CD4-positive, alpha-beta T cell treated with Interleukin-4 for 4 hours (primary cell): ENCODE measurements at places on chromosomes 2 and 18.
A peak's percentile ranks its signal among the peaks of the same experiment; 100 is the strongest.

DNA sequence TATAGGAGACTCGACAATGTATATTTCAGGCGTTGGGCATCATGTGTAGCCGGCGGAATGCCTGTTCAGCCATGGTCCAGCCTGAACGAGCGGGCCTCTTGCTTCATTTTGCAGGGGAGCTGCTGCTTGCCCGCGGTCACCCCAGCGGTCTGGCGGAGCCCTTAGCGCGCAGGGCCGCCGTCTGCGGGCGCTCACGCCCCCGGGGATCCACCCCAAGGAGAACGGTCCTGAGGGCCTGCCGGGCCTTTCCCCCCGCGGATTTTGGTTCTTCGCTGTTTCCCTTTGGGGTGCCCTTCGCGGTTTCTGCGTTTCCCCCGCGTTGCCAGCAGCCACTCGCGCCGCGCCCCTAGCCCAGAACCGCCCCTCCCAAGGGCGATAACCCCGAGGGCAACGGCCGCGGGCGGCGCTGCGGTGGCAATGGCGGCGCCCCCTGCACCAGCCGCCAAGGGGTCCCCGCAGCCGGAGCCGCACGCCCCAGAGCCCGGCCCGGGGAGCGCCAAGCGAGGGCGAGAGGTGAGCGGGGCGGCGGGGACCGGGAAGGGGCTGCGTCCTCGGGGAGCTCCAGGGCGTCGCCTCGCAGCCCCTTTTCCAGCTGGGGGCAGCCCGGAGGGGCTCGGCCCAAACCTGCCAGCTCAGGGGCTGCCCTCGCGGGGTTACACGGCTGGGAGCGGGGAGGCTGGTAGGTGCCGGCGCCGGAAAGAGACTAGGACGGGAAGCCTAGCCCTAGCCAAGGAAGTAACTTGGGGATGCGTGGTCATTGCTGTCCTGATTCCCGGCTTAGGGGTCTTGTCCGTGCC, at the start of gene MFSD2B:
Gene MFSD2B, plus strand, starts transcription at position 406 of the 797 bp plus-strand sequence. Its CDS starts 12 bp downstream, at position 418.
- no peak for DNase-seq

DNA sequence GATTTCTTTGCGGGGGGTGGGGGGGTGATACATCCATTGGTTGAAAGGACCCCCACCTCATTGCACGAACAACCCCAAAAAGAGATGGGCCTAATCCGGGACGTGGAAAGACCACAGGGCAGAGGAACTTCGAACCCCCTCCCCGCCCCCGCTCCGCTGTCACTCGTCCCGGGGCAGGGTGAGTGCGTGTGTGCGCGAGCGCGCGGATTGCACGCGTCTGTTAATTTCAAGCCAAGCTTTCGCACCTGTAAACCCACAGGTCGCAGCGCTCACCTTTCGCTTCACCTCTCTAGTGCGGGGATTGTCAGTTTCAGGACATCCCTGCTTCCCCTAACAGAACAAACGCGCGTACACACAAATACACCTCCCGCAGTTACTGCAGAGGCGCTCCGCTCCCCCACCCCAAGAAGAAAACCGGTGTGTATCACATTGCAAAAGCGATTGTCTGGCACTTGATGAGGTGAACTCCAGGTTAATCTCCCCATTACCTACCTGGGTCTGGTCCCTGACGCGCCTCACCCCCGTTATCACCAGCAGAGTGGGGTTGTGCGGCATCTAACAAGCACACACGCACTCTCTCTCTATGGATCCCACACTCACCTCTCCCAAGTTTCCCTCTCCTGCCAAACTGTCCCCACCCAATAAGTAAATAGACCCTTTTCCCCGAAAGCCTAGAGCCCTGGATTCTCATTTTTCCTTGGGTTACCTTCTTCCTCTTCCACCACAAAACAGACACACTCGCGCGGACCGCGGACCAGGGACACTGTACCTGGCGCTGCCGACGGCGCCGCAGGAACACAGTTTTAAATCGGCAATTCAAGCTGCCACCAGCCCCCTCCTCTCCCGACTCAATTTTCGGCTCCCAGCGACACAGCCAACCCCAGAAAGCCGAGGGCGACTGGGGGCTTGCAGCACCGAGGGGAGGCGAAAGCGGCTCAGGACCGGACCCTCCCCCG, 1.0 kb downstream of the CYP26B1 start:
- DNase-seq, result no peak

- no peak for DNase-seq
Measured at GRCh38 chr2:51695531-51695930, 663.6 kb upstream of the NRXN1 start.

DNA sequence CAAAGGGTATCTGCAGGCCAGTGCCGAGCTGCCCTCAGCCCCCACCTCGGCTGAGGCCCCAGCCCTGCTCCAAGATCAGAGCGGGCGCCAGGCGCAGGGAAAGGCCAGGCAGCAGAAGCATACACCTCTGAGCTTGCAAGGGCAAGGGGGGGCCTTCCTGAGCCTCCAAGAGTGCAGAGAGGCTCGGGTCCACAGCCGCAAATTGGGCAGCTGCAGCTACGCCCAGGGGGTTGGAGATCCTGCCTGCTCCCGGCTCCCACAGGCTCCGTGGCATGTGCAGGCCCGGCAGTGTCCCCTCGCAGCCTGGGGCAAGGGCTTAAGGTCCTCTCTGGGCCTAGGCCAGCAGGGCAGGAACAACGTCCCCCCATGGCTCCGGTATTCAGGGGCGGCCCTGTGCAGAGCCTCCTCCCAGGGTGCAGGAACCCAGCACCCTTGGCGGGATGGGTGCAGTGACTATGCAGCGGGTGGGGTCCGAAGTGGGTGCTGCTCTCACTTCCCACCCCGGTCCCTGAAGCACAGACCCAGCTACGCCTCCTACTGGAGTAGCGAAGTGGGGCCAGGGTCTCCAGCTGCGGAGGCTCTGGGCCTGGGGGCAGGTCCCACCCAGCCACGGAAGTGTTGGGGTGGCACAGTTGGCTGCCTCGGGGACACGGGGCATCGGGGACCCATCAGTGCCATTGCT, 120.2 kb upstream of the TMEFF2 start:
- no peak for DNase-seq

- no peak for DNase-seq
Measured at GRCh38 chr2:51697095-51697494, 665.2 kb upstream of the NRXN1 start.

GRCh38 chr2:20972110-20972509, 71.8 kb downstream of the APOB start:
- DNase-seq, result no peak

GRCh38 chr2:101736861-101737291, 39.4 kb downstream of the MAP4K4 start:
- DNase-seq, result peak; percentile 26

DNA sequence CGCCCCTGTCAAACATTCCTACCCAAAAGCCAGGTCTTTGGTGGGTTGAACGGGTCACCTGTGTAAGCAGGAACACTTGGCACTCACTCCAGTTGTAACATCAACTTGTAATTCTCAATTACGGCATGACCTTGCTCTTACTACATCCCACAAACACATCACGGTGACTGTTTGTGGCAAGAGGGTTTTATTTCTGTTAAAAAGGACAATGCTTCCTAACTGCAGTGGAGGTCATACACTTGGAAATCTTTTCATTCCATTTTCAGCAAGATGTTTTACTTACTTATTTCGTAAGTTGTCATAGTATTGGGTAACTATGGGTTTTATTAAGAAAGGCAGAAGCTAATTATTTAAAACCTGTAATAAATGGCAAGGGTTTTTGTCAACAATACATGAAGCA, 126.1 kb downstream of the ZNF516 start:
- DNase-seq, result no peak

DNA sequence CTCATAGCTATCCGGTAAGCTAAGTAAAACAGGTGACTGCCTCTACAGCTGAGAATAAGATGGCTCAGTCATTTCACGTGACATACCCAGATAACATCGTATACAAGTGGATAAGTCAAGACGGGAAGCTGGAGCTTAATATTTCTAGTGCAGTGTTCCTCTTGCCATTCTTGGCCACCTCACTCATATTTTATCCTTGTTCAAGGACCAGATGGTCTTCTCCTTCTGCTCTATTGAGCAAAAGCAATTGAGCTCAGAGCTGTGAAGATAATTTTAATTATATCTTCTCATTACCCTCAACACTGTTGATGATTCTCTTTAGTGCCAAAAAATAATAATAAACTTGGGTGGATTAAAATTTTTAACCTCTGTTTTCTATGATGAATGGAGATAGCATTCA, 201.1 kb downstream of the DCC start:
- no peak for DNase-seq

DNA sequence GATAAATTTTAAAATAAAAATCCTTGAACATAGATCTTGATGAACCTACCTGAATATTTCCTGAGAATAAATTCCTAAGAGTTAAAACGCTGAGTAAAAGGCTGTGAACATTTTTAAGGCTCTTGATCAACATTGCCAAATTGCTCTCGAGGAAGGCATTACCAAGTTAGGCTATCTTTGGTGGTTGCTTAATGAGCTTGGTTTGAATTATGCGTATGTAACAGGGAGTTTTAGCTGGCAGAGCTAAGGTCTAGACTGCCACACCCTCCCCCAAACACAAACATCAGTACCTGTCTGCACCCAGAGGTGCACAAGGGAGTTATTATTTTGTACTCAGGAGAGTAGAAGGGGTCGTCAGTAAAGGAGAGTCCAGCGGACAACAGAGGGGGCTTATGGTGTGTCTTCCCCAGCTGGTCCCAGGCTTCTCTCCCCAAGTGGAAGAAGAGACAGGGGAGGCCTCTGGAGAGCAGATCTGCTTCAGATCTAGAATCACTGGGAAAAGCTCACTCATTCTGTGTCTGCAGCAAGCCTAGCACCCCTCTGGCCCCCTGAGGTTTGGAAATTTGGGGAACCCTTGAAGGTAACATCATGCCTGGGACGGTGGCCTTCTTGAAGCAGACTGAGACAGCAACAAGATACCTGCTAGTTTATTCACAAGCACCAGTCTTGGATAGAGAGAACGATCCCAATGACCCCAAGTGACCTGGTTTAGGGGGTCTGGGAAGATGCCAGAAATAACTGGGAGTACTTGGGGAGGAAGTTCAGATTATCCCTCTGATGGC, 197.2 kb upstream of the ID2 start:
- DNase-seq, result peak; percentile 49

- no peak for DNase-seq
Measured at GRCh38 chr2:66865161-66865560, 430.2 kb downstream of the MEIS1 start.

GRCh38 chr2:185130685-185131084, 532.4 kb downstream of the ZNF804A start:
- DNase-seq, result no peak

DNA sequence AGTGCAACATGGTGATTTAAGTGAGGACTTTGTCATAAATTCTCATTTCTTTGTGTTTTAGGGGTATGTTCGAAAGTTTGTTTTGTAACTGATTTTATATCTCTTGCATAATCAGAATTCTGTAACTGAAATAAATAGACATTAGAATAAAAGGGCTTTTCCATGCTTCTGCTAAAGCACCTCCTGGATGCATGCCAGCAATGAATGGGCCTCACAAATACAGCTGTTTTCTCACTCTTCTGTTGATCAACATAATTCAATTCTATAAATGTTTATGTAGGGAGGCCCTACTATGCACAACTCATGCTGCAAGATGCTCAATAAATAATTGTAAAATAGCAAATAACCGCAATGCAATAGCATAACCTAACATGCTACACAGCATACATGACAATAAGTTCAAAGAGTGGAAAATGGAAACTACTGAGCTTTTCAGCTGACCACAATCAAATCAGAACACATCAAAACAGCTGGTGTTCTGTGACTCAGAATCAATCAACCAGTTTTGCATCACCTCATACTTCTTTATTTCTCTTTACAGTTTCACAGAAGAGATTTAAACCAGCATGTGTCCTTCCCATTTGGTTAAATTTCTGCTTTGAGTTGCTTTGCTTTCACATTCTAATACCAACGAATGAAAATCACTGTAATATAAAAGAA, 11.0 kb downstream of the CDH7 start:
- no peak for DNase-seq

DNA sequence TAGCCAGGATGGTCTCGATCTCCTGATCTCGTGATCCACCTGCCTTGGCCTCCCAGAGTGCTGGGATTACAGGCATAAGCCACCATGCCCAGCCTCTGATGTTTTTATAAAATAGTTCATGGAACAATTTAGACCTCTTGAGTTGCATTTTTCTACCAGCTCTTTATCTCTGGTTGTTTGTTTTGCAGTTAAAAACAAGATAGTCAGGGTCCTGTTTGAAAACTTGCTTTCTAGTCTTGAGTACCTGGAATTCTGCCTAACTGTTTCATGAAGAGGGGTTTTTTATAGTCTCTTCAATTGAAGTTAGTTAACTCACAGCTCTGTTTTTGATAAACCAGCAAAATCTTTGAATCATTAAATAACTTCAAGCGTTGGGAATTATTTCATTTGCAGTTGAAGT, 244.8 kb downstream of the PARD3B start:
- no peak for DNase-seq

- no peak for DNase-seq
Measured at GRCh38 chr18:3075491-3075890, 62.5 kb upstream of the LPIN2 start.

GRCh38 chr2:32168513-32168912, 2.8 kb downstream of the SLC30A6 start:
- no peak for DNase-seq

DNA sequence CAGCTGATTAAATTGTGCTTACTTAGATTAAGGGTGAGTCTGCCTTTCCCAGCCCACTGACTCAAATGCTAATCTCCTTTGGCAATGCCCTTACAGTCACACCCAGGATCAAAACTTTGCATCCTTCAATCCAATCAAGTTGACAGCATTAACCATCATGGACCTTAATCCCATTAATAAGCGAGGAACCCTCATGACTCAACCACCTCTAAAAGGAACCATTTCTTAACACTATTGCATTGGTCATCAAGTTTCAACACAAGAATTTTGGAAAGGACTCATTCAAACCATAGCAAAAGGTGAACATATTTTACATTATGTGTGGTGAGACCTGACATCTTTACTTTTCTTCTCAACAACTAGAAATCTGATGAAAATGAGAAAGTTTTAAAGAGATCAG, 187.0 kb downstream of the OSR1 start:
- no peak for DNase-seq

- DNase-seq, result peak; percentile 44
Measured at GRCh38 chr18:2846636-2847316, at the start of gene EMILIN2. TSS of gene EMILIN2 (plus strand) at chr18:2847006. CDS start at chr18:2847189, 183 bp downstream.
